ENCODE measurements at places on chromosomes 2 and 18.

DNA sequence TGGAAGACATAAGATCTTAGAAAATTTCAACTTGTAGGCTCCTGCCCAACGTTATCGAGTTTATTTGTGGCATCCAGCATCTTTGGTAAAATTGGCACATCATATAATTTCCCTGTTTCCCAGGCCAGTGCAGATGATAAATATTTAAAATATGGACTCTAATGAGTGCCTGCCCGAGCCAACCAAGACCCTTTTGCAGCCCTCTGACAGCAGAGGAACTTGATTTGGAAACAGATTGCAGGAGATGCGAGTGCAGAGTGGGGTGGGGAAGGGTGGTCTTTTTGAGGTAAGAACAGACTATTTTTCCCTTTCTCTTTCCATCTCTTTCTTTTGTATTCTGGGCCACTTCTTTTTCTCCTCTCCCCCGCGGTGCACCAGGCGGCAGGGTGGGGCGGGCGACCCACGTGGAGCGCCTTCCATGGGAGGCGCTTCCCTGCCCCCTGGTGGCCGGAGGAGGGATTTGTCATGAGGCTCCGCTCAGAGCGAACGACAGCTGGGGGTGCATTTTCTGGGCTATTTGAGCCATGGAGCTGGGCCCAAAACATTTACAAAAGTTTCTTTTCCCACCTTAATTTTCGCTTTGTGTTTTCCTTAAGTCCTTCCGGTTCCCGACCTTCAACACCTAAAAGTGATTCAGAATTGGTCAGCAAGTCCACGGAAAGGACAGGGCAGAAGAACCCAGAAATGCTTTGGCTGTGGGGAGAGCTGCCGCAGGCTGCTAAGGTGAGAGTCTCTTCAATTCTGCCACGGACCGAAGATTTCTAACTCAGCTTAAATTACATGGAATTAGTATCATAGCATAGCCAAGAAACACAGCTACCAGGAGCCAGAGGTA, 32.7 kb downstream of the LPIN1 start:
- peak; percentile 86 for DNase-seq

DNA sequence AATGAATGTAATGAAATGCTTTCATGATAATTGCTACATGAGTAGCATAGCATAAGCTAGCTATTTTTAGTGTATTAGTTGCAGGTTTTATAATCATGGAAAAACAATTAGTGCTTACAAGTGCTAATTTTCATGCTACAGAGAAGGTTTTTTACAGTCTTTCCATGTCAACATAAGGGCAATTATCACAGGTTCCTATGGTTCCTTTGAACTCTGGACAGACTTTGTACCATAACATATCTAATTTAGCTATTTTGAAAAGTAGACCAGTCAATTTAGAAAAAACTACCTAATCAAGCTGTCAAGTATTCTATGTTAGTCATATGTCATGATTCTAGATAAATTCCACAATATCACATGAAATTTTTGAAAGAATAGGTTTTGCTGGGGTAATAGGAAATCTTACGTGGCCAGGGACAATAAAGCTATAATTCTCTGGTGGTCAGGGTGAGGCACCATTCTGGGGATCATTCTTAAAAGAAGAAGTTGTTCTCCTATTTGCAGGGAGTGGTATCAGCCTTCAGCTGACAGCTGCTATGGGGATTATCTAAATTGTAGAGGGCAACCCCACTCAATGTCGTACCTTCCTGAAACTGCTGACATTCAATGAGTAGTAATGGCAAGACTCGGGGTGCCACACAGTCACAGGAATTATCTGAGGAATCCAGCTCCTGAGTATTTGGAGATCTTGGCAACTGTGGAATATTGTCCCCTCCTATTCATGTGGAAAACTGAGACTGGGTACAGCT, 724.0 kb upstream of the LINC00305 start:
- no peak for DNase-seq

GRCh38 chr2:234679301-234679740, 182.4 kb upstream of the ARL4C start:
- no peak for DNase-seq

GRCh38 chr2:217672472-217672871, 330.3 kb downstream of the TNS1 start:
- DNase-seq, result no peak

GRCh38 chr2:173941567-173941966, 23.6 kb downstream of the SP3 start:
- DNase-seq, result no peak

Measured in stimulated activated CD4-positive, alpha-beta T cell treated with anti-CD3 and anti-CD28 coated beads, Interleukin-1b, Interleukin-23, amount 100 ng/mL, for 1 hour (primary cell).